Epithelial cell of esophagus (primary cell): ENCODE measurements at places on chromosomes 5 and 9.

DNA sequence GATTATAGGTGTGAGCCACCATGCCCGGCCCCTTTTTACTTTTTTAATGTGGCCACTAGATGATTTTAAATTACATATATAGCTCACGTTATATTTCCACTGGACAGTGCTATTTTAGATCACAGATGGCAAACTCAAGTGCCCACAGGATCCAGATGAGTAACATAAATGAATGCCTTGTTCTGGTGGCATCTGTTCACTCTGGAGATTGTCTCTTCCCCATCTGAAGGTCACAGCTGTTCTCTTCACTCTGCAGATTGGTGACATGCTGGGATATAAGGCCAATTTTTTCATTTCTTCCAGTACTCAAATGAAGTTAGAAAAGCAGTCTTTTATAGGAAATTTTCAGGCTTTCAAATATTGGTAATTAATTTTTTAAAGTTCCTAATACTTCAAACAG is 160.1 kb downstream of the DOCK8 start:
- no peak for DNase-seq

- peak; percentile 41 for DNase-seq
These were observed 71.0 kb upstream of the SEMA6A start for GRCh38 chr5:116645627-116646026.

DNA sequence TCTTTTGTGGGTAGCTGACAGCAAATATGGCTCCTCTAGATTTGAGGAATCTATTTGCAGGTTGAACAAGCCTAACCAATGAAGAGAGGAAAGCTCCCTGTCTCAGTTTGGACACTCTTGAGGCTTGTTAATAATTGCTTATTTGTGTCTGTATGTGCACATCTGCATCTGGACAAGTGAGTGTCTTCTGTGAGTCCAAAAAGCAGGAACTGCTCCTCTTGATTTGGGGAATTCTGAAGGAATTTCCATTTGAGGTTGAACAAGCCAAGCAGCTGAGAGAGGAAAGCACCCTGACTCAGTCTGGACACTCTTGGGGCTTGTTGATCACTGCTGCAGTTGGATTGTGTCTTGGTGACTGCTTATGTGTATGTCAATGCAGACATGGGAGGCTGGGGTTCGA is 211.6 kb downstream of the DTWD2 start:
- no peak for DNase-seq

DNA sequence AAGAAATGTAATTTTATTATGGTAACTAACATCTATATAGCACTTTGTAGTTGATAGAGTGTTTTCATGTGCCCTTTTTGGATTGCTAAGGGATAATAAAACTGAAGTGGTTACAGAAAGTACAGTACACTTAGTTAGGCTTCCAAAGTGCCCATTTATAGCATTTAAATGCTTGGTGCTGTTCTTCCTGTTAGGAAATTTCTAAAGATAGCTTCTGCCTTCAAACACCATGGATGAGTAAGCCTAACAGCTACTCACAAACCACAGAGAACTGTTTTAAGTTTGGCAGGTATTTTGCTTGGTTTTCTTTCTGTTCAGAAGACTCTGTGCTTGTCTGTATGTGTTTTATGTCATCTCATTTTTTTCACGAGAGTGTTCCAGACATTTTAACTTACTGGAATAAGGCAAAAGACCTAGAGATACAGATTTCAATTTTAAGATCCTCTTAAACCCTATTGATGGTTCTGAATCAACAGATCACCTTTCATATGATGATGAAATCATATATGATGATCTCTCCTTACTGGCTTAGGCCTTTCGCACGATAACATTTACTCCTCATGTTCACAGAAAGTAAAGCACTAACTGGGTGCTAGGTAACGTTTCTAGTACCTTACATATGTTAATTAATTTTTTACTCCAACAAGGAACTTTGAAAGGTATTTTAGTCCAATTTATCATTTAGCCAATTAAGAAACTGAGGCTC is 4.4 kb downstream of the RIMOC1 start:
- peak; percentile 53 for DNase-seq

DNA sequence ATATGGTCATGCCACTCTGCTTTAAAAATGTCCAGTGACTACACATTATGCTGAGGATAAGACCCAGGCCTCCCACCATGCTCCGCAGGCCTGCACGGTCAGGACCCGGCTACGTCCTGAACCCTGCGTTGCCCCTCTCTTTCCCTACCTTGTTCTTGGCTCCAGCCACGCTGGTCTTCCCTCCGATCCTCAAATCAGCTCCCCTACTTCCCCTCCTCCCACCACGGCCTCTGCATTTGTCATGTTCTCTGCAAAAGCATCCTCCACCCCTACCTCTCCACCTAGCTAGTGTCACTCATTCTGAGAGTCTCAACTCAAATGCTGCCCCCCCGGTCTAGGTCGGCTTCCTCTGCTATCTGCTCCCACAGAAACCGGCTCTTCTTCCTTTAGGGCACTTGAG is 11.2 kb downstream of the GPX3 start:
- DNase-seq: no peak
